ENCODE measurements at places on chromosomes 2 and 18. TPM values are rescaled to one million over a fixed set of nuclear protein-coding genes. Genes with fewer than 3 reads are reported as not detected.

ZDBF2 gene
- 4.3 TPM for total RNA-seq

MYCN gene
- 0.32 TPM for total RNA-seq

ANKRD29 gene
- 0.39 TPM for total RNA-seq

PROKR1 gene
- total RNA-seq, result not detected

RAB6C gene
- total RNA-seq, result not detected
